ENCODE measurements at places on chromosomes 7 and 10.

GRCh38 chr10:91694170-91694794 lies 61.4 kb upstream of the PPP1R3C start:
- peak; percentile 65 for DNase-seq

DNA sequence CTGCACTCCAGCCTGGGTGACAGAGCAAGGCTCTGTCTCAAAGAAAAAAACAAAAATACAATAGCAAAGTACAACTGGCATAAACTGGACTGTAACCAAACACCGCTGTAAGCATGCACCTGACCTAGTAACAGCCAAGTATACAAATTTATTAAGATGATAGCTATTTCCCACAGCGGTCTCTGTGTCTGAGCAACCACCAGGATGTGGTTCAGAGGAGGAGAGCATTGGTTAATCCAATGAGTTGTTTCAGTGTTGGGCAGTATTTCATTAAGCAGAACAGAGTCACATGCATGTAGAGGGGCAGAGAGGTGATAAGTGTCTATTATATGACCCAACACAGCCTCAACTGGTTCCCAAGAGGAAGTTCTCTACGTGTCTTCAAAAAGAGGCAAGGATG lies 4.0 kb downstream of the SLC16A12 start:
- DNase-seq: no peak

DNA sequence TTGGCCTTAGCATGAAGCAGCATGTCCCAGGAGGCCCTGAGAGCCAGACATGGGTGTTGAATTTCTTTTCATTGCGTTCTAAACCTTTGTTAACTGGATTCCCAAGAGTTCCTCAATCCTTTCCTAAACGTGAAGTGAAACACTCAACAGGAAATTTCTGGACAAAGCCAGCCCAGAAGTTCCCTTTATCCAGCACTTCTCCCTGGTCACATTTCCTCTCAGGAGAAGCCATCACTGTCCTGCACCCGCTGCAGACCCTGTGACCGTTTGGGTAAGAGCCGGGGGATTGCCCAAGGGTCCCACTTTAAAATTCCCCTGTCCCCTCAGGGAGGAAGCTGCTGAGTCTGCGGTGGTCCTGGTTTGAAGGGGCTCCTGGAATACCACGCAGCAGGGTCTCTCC lies 88.0 kb upstream of the ZPBP start:
- no peak for DNase-seq

- DNase-seq: no peak
Measured at GRCh38 chr10:119101366-119102098, 2.4 kb upstream of the DENND10 start.

- peak; percentile 17 for DNase-seq
Measured at GRCh38 chr10:48215486-48216203, 58.9 kb downstream of the FRMPD2 start.

DNA sequence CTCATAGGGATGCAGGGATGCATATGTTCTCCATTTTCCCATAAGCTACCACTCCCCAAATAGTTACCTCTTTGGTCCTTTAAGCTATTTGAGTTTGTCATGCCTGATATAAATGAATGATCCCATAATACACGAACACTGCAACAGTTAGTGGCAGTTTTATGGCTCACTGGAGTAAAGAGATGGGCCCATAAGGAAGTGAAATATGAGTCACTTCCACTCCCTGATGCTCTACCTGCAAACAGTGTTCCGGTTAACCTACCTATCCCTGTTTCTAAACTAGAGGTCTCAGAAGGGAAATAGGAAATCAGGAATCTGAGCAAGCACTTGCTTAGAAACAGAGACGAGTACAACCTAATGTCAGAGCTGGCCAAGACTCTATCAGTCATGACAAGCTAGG lies 71.7 kb downstream of the CALD1 start:
- DNase-seq: no peak

GRCh38 chr10:20128811-20129210 lies 312.6 kb downstream of the PLXDC2 start:
- DNase-seq: no peak

DNA sequence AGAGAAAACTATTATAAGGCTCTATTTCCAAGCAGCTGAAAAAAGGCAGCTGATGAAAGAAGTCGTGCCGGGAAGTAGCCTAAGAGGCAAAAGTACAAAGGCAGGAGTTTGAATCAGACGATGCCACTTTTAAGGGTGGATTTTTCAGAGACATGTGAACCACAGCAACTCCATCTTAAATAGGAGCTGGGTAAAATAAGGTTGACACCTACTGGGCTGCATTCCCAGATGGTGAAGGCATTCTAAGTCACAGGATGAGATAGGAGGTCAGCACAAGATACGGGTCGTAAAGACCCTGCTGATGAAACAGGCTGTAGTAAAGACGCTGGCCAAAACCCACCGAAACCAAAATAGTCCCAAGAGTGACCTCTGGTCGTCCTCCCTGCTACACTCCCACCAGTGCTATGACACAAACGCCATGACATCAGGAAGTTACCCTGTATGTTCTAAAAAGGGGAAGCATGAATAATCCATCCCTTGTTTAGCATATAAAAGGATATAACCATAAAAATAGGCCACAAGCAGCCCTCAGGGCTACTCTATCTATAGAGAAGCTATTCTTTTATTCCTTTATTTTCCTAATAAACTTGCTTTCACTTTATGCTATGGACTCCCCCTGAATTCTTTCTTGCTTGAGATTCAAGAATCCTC lies 45.5 kb upstream of the PRSS1 start:
- no peak for DNase-seq

DNA sequence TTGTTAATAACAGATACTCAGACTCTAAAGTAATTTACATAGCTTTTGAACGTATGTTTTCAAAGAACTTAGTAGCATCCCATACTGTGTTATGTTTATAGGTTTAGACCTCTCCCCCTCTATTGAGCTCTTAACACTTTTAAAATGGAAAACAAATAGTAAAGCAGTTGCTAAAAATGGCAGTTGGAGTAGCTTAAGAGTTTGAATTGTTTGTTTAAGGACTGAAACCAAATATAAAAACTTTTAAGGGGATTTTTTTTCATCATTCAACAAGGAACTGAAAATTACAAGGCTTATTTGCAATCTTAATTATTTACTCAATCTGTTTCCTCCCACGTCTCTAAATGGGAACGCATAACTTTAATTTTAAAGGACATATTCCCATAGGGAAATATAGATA lies 1.6 kb upstream of the SPAG6 start:
- no peak for DNase-seq

- no peak for DNase-seq
Measured at GRCh38 chr10:6423413-6424170, 156.5 kb downstream of the PRKCQ start.

- DNase-seq: peak; percentile 33
Measured at GRCh38 chr10:35639728-35640401, 2.2 kb downstream of the FZD8 start.

GRCh38 chr10:87880336-87880735 lies 16.9 kb downstream of the PTEN start:
- no peak for DNase-seq

- no peak for DNase-seq
Measured at GRCh38 chr10:20372748-20373147, 524.4 kb downstream of the NEBL start.

DNA sequence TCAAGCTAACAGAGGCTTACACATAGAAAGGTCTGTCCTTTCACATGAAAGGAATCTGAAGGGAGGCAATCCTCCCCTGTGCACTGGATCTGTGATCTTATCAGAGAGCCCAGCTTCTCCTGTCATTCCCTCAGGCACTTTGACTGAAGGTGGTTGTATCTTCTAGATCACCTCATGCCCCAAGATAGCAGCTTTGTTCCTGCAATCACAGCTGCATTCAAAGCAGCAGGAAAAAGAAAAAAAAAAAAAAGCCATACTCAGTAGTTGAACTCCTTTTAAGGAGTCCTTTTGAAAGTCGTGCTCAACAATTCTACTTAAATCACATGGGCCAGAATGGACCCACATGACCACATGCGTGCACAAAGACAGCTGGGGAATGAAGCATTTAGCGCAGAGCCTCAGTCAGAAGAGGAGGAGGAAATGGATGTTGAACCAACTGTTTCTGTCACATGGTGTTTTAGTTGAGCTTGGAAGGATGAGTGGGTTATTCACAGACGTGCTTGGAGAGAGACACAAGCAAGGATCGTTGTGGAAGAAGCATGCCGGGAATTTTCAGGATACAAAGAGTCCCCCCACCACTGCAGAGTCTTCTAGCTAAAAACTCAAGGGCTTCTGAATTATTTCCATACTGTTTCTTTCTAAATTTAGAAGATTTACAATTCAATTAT lies 13.0 kb upstream of the PFKP start:
- DNase-seq: no peak

DNA sequence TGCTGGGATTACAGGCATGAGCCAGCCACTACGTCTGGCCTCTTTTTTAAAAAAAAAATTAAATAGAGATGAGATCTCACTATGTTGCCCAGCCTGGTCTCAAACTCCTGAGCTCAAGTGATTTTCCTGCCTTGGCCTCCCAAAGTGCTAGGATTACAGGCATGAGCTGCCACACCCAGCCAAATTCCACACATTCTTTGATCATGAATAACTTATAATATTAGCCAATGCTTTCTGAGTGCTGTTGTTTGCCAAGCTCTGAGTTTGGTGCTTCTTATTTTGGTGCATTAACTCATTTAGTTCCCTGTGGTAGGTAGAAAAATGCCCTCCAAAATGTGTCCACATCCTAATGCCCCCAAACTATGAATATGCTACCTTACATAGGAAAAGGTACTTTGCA lies 47.2 kb upstream of the MKI67 start:
- peak; percentile 20 for DNase-seq

DNA sequence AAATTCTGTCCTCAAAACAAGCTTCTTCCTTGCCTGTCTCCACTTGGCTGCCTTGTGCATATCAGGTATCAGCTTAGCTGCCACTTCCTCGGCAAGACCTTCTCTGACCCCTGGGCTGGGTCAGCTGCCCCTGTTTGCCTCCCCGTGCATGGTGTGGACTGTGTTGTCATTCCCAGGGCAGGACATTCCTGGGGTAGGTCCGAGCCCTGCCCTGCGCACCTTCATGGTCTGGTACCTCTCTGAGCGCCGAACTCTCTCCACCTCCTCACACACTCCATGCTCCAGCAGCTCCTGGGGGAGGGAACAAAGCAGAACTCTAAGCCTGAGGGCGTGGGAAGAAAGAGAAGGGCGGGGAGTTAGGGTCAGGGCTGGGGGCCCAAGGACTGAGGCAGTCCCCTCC lies 3.8 kb downstream of the POLM start:
- no peak for DNase-seq

GRCh38 chr10:104325436-104326435 lies 12.5 kb downstream of the ITPRIP start:
- DNase-seq: no peak

- DNase-seq: no peak
Measured at GRCh38 chr10:77172086-77172485, 465.5 kb downstream of the KCNMA1 start.

DNA sequence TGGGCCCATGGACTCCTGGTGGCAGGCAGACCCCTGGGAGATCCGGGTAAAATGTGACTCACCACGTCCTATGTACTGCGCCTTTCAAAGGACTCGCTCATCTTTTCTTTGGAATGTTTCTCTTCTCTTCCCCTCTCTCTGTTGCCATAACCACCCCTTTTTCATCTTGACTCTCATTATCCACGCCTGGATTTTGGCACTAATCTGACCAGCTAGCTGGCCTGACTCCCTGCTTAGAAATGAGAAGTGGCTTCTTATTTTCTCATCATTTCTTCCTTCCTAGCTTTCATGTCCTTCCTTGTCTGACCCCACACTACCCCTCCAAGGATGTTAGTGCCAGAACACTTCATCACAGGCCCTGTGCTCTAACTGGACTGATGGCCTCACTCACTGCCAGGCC lies 98.0 kb upstream of the FAM171A1 start:
- peak; percentile 8 for DNase-seq

- peak; percentile 7 for DNase-seq
Measured at GRCh38 chr7:1794888-1795542, 124.9 kb downstream of the ELFN1 start.

- peak; percentile 29 for DNase-seq
Measured at GRCh38 chr7:151626422-151627115, 106.9 kb upstream of the RHEB start.

DNA sequence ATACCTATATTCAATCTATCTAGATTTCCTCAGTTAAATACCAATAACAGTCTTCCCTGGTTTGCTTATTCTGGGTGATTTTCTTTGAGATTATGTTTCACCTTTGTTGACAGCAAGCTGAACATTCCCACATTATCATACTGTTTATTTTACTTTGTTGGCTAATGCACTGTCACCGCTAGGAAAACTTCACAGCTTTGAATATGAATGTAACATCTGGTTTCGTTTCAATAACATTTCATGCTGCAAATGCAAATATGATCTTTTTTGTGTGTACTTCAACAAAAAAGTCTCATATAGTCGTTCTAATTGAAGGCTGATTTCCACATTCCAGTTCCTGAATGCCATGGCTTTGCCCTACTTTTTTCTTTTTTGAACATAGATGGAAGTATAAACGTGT lies 946.3 kb upstream of the GHITM start:
- no peak for DNase-seq
